D341Med (cell line): ENCODE measurements at places on chromosomes 7 and 10.

DNA sequence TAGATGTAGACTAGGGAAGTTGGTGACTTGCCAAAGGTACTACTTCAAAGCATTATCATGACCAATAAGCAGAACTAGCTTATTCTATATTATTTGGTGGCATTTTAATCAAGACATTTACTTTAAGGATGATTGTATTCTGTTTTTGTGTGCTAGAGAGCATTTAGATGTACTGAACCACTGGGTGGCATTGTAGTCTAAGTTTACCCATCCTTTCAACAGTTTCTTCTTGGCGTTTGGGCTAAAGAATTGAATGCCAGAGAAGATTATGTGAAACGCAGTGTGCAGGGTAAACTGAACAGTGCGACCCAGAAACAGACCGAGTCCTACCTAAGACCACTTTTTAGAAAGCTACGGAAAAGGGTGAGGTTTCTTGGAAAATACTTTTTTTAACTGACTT, 26.8 kb downstream of the PRPF18 start:
- DNase-seq = no peak

DNA sequence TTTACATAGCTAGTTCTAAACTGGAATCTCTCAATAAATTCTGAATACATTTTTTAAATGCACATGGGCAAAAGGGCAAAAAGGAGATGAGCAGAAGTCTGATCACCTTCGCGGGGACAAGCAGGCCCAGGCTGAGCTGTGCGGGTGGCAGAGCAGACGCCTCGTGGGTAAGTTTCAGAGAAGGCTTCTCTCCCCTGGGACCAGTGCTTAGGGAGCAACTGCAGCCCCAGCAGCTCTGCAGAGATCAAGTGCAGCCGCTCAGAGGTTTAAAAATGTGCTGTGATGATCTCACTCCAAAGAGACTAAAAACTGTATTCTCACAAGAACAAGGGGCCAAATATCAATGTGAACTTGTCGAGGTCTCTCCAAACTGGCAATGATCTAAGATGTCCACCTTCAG, 264.3 kb upstream of the RNF32 start:
- DNase-seq = peak; percentile 83

GRCh38 chr7:99365318-99366141, 9.0 kb upstream of the ARPC1B start:
- DNase-seq = peak; percentile 84

DNA sequence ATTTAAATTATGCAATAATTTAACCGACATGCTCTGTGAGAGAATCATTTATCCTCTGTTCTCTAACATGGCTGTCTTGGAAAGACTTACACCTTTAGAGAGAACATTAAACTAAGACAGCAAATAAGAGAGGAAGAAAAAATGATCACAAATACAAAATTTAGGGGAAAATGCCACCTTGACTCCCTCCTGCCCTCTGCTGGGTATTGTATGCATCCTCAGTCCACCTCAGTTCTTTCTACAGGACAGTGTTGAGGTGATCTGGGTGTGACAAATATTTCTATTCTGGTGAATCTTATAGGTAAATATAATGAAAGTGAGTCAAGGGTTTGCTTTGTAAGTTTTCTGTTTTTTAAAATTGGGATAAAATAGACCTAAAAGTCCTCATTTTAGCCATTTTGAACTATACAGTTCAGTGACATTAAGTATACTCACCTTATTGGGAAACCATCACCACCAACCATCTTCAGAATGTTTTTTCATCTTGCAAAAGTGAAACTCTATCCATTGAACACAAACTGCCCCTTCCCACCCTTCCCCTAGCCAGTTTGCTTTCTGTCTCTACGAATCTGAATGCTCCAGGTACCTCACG, 61.5 kb upstream of the ELMO1 start:
- peak; percentile 38 for DNase-seq

GRCh38 chr7:78620920-78621319, 822.3 kb downstream of the PHTF2 start:
- no peak for DNase-seq
